ENCODE measurements at places on chromosomes 16 and 17.
A peak's percentile ranks its signal among the peaks of the same experiment; 100 is the strongest.

- DNase-seq = no peak
Observed at GRCh38 chr16:74633686-74634085, 26.8 kb upstream of the GLG1 start.

GRCh38 chr17:9178319-9178718 is 157.0 kb downstream of the NTN1 start:
- no peak for DNase-seq

- no peak for DNase-seq
Observed at GRCh38 chr16:20387978-20388377, 16.6 kb downstream of the PDILT start.

DNA sequence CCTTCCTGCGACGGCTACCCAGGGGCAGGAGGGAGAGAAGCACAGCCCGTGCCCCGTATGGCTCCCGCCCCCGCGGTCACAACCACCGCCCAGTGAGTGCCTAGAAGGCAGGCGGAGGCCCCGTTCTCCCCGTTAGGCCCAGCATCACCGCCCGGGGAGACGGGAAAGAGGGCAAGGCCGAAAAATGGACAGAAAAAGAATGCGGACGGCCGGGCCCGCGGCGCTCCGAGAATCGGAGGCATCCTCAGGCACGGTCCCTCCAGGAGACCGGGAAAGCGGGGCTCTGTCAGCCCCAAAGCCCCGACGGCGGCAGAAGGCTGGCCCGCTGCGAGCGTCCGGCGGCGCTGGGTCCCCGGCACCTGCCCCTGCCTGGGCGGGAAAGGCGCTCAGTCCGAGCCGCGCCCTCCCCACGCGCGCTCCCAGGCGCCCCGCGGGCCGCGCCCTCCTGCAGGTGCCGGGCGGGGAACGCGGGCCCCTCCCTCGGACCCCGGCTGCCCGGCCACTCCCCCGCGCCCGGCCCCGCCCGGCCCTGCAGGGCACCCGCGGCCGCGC is 407 bp downstream of the MCRIP1 start:
- DNase-seq = no peak

DNA sequence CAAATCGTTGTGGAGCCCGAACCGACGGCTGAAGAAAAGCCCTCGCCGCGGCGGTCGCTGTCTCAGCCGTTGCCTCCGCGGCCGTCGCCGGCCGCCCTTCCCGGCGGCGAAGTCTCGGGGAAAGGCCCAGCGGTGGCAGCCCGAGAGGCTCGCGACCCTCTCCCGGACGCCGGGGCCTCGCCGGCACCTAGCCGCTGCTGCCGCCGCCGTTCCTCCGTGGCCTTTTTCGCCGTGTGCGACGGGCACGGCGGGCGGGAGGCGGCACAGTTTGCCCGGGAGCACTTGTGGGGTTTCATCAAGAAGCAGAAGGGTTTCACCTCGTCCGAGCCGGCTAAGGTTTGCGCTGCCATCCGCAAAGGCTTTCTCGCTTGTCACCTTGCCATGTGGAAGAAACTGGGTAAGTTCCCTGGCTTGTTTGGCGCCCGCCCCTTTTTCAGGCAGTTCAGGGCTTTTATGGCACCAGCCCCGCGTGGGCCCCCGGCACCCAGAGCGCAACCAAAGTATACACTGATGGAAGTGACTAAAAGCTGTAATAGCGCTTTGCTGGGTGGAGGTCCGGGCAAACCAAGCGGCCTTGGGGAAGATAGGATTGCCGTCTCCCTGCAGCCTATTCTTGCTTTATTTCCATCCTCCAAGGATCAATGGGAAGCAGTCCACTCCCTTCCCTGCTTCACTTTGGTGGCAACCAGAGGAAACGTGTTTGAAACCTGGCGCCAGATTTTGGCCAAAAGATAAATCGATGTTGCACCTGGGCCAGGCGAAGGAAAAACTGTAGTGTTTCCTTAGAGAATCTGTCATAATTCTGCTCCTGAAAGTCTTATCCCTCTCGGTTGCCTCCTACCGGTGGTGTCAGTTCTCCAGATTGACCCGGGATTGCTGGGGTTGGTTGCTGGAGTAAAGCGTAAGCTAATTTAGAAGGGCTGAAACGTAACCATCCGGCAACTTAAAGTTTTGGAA is 775 bp downstream of the PPM1D start:
- peak; percentile 55 for DNase-seq

- DNase-seq = no peak
Observed at GRCh38 chr17:42562388-42563142, 617 bp downstream of the COASY start.

GRCh38 chr17:76840884-76841775 is 27.1 kb upstream of the MGAT5B start:
- no peak for DNase-seq

DNA sequence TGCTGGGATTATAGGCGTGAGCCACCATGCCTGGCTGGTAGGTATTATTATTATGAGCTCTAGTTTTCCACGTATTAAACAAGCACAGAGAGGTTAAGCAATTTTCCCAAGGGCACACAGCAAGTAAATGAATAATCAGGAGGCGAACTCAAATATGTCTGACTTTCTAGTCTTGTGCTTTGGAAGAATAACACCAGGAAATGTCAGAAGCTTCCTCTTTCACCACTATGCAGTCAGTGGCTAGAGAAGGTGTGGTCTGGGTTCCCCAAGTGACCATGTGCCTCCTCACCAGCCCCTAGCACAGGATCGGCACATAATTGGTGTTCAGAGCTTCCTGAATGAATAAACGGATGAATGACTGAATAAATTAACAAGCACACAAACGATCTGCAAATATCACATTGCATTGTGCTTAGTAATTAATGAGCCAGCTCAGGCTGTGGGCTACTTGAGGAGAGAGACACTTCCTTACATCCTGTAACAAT is 21.6 kb upstream of the SCNN1B start:
- no peak for DNase-seq

GRCh38 chr16:30010844-30011713 is at the start of gene DOC2A:
Gene DOC2A (minus strand): TSS chr16:30011027. CDS start chr16:30010222, 805 bp downstream.
- no peak for DNase-seq

DNA sequence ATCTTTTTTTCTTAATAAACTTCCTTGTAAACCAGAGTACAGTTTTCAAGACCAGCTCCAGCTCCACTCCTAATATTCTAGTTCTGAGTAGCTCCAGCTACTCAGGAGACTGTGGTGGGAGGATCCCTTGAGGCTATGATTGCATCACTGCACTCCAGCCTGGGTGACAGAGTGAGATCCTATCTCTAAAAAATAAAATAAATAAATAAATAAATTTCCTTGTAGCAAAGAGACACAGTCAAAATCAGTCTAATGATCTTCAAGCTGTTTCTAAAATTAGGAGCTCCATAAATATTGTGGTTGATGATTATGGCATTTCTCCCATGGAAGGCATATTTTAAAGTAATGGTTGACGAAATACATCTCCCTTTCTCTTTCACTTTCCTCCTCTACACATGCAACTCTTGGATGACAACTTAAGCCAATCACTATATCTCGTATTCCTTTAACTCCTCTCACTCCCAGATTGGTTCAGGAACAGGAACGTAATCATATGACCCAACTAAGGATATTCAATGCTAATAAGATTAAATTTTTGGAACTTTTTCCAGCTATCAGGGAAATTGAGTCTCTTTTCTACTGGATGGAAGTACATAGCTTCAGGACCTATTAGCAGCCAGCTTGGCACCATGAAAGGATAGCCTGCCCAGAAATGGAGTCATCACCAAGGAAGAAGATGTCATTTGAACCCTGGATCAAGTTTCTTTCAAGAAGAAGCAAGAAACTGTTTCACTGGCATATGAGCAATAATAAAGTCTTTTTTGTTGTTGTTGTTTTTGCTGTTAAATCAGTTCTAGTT is 42.1 kb upstream of the TAOK1 start:
- peak; percentile 17 for DNase-seq

DNA sequence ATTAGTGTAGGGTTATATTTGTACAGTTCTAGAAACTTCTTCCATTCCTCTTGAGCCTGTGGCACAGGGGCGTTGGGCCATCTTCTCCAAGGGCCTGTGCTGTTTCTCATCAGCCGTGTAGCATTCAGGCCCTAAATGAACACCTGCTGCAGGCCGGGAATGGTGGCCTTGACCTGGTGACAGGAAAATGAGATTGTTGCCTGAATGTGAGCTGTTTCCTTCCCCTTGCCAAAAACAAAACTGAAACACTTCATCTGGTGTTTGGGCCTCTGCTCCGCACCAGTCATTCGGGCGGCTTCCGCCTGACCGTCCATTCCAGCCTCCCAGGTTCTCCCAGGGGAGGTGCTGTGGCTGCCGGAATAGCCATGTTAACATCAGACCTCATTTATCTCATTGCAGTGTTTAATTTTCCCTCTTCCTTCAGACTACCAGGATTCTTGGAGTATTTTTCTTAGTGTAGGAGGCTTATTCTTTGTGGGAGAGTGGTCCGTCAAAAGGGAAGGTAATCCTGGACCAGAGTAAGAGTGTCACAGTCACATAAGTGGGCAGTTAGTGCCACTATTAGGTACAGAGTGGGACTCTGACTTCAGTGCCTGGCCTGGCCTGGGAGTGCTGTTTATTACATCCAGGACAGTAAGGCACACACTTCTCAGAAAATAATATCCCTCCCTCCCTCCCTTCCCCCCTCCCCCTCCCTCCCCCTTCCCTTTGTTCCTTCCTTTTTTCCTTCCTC is 61.9 kb downstream of the WWP2 start:
- no peak for DNase-seq

- DNase-seq = no peak
Observed at GRCh38 chr16:1310832-1311200, 1.4 kb downstream of the UBE2I start.

GRCh38 chr17:65158041-65158440 is 20.9 kb downstream of the RGS9 start:
- no peak for DNase-seq

- no peak for DNase-seq
Observed at GRCh38 chr17:74861662-74862107, 2.0 kb upstream of the GRIN2C start.

GRCh38 chr16:14324581-14324980 is 253.5 kb downstream of the MRTFB start:
- no peak for DNase-seq

GRCh38 chr16:87229230-87230188 is 87.7 kb downstream of the C16orf95 start:
- no peak for DNase-seq

DNA sequence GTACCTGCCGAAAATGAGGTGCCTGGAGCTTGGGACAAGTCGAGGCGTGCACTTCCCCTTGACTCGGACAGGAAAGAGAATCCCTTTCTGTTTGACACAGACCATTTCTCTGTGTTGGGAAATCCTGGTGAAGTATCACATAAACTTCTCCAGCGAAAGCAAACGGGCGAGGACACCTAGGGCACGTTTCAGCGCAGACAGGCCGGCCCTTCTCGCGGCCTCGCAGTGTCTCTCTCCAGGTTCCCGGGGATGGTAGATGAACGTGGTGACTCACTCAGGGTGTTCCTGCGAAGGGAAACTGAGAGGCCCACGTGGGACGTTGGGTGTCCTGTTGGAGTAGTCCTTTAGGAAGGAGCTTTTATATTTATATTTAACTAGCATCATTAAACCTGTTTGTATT is 36.3 kb upstream of the ZNF750 start:
- no peak for DNase-seq

- DNase-seq = no peak
Observed at GRCh38 chr17:19237389-19238166, 412 bp downstream of the EPN2 start.

DNA sequence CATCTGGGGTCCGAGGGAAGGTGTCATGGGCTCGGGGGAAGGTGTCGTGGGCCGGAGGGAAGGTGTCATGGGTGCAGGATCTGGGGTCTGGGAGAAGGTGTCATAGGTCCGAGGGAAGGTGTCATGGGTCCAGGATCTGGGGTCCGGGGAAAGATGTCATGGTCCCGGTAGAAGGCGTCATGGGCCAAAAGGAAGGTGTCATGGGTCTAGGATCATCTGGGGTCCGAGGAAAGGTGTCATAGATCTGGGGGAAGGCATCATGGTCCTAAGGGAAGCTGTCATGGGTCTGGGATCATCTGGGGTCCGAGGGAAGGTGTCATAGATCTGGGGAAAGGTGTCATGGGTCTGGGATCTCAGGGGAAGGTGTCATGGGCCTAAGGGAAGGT is 942 bp downstream of the RAB40C start:
- no peak for DNase-seq

GRCh38 chr16:27374804-27375425 is 27.1 kb upstream of the IL21R start:
- peak; percentile 45 for DNase-seq

- DNase-seq = no peak
Observed at GRCh38 chr16:74939688-74940087, 45.2 kb downstream of the WDR59 start.

DNA sequence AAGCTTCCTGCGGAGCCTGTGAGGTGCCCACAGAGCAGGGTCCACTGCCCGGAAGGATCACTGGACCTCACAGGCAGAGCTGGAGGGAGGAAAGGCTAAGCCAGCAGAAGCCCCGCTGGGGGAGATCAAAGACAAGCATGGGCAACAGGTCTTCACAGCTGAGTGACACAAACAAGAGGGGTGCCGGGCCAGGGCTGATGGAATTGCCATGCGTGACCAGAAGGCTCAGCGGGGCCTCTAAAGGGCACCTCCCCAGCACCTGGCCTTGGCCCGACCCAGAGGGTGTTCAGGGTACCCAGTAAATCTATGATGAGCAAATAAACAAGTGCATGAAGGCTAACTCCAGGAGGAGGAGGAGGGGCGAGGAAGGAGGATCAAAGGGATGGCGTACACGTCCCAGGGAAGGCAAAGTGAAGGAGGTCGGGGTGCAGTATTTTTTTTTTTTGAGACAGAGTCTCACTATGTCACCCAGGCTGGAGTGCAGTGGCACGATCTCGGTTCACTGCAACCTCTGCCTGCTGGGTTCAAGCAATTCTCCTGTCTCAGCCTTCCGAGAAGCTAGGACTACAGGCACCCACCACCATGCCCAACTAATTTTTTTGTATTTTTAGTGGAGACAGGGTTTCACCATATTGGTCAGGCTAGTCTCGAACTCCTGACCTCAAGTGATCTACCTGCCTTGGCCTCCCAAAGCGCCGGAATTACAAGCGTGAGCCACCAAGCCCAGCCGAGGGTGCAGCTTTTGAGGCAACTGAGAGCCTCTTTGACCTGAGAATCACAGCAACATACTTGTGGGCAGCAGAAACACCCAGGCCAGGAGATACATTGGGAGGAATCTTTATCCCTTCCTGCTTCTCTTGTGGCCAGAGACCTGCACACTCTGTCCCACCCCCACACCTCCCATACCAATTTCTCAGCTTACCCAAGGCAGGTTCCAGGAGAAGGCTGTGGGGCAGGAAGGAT is 16.1 kb upstream of the EXOC7 start:
- no peak for DNase-seq

DNA sequence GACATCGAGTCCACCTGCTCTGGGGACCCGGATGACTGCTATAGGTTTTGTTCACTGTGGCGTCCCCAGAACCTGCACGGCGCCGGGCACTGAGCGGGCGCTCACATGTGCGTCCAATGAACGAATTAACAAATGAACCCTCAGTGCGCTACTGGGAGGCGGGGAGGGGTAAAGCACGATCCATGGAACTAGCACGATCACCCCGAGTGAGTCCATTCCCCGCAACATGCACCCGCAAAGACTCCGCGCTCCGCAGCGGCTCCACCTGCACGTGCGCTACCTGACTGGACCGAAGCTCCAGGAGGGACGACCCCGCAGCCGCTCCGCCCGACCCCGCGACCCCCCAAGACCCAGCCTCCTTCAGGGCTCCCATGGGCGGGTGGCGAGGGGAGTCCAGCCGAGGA is 491 bp downstream of the TRAP1 start:
- DNase-seq = no peak

All from GM04503 (cell line).